AG04449 (cell line): ENCODE measurements at places on chromosomes 1 and 21.

DNA sequence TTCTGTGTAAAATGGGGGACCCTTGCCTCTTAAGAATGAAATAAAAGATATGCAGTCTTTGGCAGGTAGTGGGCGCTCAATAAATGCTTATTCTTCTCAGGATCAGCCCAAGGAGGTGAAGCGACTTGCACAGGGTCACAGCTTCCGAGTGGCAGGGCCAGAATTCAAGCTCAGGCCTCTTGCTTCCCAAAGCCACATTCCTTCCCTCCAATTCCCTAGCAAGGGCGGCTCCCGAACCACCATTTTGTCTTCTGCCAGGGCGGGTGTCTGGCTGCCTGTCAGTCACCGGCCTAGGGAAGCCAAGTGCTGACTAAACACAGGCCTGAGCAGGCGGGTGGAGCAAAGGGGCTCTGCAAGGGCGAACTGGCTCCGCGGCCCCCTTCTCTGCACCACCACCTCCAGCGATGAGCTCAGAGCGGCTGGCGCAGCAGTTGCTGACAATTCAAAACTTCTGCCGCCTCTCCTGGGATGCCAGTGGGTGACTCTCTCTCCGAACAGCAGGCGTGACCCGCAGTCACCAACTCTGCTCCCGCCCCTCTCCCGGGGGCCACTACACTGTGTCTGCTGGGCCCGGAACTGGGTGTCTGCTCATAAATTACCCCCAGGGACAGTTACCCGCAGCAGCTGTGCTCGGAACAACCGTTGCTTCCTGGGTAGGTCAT is 10.8 kb downstream of the GPR3 start:
- no peak for DNase-seq

DNA sequence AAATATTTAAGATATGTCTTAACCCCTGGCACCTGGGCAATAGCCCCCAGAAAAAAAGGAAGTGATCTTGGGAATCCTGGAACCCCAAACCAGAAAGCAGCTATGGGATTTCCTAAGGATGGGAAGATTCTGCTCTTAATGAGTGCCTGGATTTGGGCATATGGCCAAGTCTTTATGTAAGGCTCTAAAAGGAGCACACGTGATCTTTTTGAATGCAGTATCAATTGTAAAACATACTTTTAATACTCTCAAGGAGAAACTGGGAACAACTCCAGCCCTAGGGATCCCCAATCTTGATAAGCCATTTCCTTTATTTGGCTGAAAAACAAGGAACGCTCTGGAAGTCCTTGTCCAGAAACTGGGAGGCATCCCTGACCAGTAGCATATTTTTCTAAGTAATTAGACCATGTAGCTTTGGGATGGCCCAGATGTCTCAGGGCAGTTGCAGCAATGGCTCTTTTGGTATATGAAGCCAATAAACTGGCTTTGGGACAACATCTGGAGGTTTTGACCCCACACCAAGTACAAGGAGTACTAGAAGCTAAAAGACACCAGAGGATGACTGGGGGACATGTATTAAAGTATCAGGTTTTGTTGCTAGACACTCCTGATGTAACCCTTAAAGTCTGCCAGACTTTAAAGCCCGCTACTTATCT is 80.9 kb upstream of the KIAA0040 start:
- DNase-seq: no peak

DNA sequence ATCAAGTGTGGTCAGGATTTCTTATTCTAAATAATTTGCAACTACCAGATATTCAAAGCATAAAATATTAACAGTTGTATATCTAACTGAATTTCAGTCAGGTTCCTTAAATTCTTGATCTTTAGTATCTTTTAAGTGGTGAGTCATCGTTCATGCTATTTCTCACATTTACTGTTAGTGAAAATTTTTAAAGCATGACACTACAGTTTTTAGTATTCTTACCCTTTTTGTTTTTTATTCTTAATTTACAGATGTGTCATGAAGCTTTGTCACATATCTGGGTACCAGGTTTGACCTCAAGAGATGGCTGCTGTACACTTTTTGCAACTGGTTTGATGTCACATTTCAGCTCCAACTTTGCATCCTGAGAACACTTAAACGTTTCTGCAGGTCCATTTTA is 12.7 kb downstream of the AKIRIN1 start:
- no peak for DNase-seq

DNA sequence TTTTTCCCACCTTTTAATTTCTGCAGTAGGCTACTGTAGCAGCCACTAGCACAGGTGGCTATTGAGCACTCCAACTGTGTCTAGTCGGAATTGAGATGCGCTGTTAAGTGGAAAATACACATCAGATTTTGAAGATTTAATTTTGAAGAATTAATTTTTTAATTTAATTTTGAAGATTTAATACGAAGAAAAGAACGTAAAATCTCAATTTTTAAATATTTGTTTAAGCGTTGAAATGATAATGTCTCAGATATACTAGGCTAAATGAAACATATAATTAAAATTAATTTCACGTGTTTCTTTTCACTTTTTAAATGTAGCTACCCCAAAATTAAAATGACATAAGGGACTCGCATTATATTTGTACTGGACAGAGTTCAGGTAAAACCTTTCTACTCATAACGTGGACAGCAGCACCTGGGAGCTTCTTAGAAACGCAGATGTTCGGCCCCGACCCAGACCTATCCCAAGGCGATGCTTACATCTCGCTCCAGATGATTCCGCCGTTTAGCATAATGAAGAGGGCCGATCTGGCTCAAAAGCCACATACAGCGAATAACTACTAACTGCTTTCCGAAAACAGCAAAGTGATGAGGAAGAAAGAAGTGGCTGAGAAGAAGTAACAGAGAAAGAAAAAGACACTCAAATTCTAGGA is 717 bp downstream of the CRYZL1 start:
- no peak for DNase-seq

DNA sequence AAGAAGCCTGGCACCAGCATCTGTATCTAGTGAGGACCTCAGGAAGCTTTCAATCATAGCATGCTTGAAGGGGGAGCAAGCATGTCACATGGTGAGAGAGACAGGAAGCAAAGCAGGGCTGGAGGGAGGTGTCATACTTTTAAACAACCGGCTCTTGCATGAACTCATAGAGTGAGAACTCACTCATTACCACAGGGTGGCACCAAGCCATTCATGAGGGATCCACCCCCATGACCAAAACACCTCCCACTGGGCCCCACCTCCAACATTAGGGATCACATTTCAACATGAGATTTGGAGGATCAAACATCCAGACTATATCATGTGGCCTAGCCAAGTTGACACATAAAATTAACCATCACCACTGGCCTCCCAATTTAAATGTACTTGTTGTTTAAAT is 125.1 kb upstream of the KCND3 start:
- no peak for DNase-seq

DNA sequence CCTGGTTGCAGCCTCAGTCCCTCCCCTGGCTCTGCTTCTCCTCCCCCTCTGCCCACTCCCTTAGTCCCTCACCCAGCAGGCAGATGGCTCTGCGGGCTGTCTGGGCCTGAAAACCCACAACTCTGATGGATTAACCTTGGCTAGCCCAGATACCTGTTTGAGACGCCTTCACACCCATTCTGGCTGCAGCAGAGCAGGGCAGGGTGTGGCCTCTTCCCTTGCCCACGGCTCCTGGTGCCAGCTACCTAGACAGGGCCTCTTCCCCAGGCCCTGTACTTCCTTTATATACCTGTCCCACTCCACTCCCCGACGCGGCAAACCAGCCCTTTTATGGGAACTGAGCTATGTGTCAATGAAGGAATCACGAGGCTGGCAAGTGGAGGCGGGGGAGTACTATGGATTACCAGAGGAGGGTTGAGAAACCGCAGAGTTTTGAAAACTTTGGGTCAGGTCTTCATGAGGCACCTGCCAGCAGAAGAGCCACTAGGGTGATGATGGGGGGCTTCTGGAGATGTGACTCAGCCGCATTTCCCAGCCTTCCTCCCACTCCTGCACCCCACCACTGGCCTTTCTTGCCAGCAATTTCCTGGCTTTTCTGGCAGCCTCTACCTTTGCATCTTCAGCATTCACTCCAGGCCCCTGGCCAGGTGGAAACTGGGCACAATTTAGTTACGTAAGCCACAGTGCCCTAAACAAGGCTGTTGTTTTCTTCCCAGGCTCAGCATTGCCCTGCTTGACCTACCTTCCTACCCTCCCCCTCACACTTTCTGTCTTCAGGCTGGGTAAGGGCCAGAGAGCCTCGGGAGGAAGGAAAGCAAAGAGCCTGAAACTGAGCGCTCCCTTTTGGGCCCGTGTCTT is at the start of gene CHI3L1:
TSS of gene CHI3L1 (minus strand) at position 259 of the 858 bp plus-strand sequence. CDS start at position 178, 81 bp downstream.
- DNase-seq: no peak

- no peak for DNase-seq
Measured at GRCh38 chr21:16357994-16358393, 628.2 kb downstream of the USP25 start.

- no peak for DNase-seq
Measured at GRCh38 chr1:75203415-75204277, 69.5 kb downstream of the LHX8 start.

GRCh38 chr1:90969241-90969640 is 52.6 kb downstream of the ZNF644 start:
- no peak for DNase-seq

DNA sequence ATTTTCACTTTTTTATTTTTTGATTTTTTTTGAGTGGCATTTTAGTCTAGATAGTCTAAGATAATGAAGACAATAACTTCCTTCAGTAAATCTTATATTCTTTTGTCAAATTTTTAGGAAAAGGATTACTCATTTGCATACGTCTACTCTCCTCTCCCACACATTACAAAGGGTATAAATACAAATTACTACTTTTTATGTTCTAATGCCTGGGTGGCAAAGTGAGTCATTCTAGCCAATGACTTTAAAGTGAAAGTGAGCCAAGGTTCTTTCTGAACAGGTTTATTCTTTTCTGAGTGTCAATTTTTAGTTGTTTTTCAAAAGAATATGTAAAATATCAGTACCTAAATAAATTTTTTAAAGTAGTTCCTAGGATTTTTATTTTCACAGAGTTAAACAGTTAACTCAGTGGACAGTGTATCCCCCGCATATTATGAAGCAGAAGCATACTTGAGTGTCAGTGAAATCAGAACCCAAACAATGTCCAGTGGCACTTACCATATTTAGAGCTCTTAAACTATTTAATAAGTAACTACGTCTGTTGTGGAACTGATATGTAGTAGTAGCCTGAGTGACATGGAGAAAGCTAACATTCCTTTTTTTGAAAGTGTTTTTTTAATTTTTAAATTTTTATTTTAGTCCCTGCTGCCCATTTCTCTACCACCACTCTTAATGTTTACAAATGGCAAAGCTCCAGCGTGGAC is 141.7 kb downstream of the PHTF1 start:
- DNase-seq: no peak

GRCh38 chr1:82177192-82177591 is 376.5 kb downstream of the ADGRL2 start:
- no peak for DNase-seq

DNA sequence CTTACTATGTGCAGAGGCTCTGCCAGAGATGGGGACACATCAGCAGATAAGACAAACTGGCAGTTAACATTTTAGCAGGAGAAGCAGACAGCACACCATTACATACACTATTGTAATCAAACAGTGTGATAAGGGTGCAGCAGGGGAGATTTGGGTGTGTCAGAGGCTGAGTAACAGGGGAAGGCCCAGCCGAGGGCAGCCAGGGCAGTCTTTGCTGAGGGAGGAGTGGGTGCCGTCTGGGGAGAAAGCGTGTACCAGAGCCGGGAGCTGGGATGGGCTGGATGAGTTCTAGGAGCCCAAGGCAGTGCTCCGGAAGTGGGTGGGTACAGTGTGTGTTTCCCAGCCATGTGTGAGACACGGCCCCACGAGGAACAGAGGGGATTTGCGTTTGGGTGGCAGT is 31.2 kb downstream of the KCNA10 start:
- DNase-seq: no peak

- no peak for DNase-seq
Measured at GRCh38 chr1:223878598-223879325, 33.0 kb upstream of the TP53BP2 start.

- no peak for DNase-seq
Measured at GRCh38 chr1:82487778-82488177, 687.0 kb downstream of the ADGRL2 start.

GRCh38 chr1:78619803-78620579 is at the start of gene IFI44L:
Gene IFI44L (plus strand): TSS chr1:78620448. CDS start chr1:78627916, 7,468 bp downstream.
- DNase-seq: no peak

DNA sequence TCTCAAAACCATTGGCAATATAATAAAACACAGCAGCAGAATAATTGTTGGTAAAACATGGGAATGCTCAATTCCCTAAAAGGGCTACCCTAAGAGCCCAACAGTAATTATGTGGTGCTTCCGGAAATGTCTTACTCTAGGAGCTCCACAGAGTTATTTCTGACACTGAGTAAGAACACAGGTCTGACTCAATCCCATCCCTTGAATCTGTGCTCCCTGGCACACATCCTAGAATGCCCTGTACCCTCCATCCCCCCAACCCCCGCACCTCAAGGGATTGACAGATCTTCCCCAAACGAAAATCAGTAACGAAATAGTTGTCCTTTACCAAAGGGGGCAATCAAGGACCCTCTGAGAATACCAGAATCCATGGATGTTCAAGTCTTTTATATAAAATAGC is 71.9 kb downstream of the SMYD2 start:
- DNase-seq: no peak

GRCh38 chr1:115781343-115781742 is 12.8 kb upstream of the CASQ2 start:
- DNase-seq: no peak

DNA sequence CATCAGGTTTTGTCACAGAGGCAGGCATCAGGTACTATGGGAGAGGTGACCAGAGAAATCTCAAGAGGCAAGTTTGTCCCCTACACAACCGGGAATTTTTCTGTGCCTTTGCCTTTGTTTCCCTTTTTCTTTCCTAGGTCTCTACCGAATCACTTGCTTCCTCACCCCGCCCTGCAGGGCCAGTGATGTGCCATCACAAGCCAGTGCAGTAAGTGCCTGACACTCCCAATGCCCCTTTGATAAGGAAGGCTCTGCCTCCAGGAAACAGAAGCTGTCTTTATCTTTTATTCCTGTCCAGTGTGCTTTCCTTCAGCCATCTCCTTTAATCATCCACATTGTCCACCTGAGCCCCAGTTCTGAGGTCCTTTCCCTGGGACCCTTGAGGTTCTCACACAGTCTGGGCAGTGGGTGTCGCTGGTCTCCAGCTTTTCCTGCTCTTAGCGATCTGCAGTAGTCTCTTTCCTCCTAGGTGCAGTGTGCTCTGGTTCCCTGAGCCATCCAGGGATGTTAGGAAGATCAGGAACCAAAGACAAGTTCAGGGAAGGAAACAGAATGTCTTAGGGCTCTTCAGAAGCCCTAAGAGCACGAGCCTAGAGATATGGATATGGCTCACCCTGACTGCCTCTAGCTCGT is 36.6 kb downstream of the GJA5 start:
- DNase-seq: no peak

DNA sequence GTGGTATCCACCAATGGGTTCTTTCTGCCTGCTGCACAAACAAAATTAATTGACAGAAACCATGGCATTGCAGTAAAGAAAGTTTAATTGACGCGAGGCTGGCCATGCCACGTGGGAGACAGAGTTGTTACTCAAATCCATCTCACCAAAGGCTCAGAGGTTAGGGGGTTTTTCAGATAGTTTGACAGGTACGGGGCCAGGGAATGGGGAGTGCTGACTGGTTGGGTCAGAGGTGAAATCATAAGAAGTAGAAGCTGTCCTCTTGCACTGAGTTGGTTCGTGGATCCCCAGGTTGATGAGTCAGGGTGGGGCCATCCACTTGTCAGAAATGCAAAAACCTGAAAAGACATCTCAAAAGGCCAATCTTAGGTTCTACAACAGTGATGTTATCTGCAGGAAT is 941 bp upstream of the TBCE start:
- no peak for DNase-seq

GRCh38 chr21:21851657-21852056 is 853.4 kb downstream of the NCAM2 start:
- no peak for DNase-seq

GRCh38 chr1:93620172-93620840 is 61.3 kb downstream of the BCAR3 start:
- DNase-seq: no peak
